Cardiac fibroblast (primary cell): ENCODE measurements at places on chromosomes 5 and 9.

DNA sequence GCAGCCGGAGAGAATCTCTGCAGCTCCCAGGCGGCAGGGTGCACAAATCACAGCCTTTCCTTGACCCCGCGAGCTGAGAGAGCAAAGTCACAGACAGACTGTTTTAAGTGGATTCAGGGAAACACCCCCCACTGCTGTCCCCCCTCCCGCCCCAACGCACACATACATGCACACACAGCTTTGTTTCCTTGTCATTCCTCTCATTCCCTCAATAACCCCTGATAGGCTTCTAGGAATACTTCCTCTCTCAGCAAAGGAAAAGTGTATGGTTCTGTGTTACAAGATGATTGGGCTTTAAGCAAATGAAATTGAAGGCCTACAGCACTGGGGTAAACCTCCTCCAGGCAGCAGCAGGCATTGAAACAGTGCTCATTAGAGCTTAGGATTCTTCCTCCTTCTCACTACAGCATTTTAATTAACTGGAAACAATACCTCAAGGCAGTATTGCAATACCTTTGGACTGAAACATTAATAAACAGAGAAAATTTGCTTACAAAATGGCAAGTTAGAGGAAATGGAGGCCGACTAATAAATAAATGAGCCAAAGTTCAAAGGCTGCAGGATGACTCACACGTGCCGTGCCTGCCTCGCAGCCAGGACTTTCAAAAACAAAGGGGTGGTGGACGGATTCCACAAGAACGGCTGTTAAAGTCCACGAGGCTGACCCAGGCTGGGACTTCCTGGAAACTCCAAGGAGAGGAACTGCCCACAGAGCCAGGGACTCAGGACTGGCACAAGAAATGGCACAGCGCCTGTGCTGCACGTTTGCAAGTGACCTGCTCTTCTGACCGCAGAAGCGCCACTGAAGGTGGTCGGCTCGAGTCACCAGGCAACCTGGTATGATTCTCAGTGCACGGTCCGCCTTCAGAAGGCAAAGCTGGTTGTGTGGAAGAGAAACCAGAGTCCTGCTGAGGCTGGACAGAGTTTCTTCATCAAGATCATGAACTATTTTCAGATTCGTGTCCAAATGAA is 236.2 kb downstream of the SYK start:
- DNase-seq = peak; percentile 87

GRCh38 chr9:17134396-17135294 is at the start of gene CNTLN:
Gene CNTLN, plus strand, starts transcription at chr9:17135040. Its CDS starts 26 bp downstream, at chr9:17135066.
- peak; percentile 95 for DNase-seq

- DNase-seq = peak; percentile 20
These were observed 25.7 kb downstream of the CDKN2A start for GRCh38 chr9:21968331-21969010.

DNA sequence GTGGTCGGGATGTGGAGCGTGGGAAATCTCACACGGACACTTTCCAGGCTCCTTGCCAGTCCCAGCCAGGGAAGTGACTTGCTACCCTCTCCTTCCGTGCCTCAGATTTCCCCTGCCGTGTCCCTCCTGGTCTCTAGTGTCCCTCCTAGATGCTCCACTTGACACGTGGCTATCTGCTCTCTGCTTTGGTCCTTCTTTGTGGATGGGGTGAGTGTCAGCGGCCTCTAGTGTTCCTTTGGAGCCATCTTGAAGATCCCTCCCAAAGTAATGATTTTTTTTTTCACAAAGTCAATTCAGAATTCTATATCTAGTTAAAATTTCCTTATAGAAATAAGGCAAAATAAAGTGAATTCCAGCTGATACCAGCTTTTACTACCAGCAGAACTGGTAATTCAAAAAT is 117.7 kb downstream of the MRPL36 start:
- no peak for DNase-seq

- no peak for DNase-seq
These were observed 2.0 kb downstream of the ISL1 start for GRCh38 chr5:51385216-51385615.

DNA sequence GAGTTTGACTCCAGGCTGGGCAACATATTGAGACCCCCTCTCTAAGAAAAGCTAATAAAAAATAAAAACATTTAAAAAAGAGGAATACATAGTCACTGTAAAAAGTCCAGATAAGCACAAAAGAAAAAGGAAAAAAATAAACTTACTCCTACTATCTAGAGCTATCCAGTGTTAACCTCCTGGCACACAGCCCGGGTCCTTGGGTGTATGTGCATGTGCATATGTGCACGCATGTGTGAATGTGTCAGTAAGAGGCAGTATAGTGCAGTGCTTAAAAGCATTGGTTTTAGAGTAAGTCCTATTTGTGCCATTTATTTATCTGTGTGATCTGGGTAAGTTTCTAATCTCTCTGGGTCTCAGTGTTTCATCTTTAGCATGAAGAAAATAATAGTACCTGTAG is 26.7 kb downstream of the FAM219A start:
- DNase-seq = no peak

GRCh38 chr9:33233626-33234342 is 6.2 kb upstream of the SPINK4 start:
- DNase-seq = peak; percentile 88

DNA sequence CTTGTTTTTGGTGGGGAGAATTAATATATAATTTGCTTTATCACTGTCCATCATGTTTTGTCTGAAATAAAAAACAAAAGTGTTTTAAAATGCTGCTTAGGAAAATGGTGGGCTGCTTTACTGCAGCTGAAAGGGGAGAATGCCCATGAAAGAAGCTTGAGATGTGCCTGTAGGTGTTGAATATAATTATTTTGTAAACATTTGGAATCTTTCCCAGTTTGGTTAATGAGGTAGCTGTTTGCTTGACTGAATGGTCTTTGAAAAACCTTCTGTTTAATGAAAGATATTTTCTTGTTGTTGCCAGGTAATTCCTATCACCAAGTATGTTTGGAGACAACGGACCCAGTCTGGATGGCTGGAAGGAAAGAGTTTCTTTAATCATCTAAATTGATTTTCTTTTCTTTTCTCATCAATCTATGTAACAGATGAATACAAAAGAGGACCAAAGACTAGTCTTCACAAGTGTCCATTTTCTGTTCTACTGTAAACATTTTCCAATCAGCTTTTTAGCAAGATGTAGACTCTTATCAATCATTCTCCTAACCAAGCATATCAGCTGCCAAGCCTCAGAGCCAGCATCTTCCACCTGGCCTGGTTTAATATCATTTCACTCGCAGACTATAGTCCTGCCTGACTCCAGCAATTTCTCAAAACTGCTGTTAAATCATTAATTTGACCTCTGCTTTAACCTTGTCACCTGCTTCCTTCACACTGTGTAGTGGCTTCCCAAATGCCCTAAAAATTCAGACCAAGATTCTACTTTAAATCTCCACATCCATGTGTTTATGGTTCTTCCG is 441.2 kb upstream of the CHD1 start:
- DNase-seq = no peak

- DNase-seq = no peak
These were observed 36.9 kb downstream of the ADAMTS19 start for GRCh38 chr5:129496864-129497595.

DNA sequence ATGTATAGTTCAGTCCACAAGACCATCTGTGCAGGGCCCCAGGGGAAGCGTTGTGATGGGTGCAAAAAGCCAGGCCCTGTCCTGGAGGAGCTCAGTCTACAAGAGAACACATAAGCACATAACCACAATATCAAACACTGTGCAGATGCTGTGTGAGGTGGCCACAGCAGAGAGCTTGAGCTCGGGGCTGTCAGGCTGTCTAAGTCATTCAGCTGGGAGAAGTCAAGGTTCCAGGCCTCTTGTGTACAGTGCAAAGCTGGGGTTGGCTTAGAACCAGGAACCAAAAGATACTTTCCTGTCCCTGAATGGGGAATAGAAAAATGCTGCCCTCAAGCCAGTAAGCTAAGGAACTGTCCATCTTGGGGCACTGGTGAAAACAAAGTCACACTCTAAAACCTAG is 75.0 kb downstream of the PRDM6 start:
- peak; percentile 5 for DNase-seq

DNA sequence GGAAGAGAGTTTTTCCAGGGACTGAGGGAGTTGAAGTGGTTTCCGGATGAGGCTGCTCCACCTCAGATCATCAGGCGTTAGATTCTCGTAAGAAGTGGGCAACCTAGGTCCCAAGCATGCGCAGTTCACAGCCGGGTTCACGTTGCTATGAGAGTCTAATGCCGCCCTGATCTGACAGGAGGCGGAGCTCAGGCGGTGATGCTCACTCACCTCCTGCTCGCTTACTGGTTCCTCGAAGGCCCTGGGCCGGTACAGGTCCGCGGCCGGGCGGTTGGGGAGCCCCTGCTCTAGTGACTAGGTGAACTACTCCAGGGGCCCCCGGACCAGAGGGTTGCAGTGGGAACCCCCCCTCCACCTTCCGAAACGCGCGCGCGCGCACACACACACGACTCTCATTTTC is 997 bp upstream of the RNF130 start:
- DNase-seq = no peak

GRCh38 chr5:64566310-64566916 is 60.6 kb downstream of the RGS7BP start:
- no peak for DNase-seq

DNA sequence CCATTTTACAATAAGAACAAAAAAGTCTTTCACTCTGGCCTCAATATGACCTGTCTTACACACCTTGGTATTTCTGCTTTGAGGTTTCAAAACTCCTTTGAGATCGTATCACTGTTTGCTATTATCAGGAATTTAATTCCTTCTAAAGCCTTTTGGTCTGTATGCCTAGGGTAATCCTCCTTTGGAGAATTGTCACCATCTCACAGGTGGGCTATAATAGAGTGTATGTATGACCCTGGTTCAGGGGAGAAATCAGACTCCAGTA is 13.7 kb downstream of the CMYA5 start:
- no peak for DNase-seq

DNA sequence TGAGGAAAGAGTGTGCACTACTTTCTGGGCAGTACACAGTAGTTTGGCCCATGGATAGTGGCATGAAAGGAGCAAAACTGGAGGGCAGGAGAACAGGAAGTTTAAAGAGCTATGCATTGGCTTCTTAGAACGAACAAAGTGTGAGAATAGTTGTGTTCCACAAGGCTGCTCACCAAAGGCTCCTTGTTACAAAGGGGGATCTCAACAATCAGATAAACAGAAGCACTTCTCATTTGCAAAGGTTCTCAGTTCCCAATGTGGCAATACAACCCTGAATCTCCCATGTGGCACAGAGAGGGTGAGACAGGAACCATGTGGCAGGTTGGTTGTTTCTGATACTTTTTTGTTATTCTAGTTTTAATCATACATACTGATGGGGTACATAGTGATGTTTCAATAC is 158.4 kb downstream of the CARTPT start:
- DNase-seq = no peak

DNA sequence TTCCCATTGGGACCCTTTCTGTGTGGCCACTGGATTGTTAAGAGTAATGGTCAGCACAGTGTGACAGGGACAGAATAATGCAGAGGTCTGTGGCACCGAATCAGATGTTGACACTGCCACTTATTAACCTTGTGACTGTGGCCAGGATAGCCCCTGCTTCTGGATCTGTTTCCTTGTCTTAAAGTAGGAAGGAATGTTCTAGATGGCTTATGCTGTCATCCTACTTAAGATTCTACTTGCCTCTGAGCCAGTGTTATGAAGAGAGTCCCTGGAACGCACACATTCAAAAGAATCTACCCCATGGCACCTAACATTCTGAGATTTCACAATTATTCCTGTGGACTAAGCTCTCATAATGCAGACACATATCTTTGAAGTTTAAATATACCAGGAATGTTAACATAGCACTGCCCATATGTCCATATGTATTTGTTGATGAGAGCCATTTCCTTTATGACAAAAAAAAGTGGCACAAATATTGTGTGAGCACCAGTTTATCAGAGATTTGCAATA is 612.7 kb downstream of the TLR4 start:
- no peak for DNase-seq

GRCh38 chr9:78691542-78691941 is 394.6 kb downstream of the PSAT1 start:
- DNase-seq = no peak

DNA sequence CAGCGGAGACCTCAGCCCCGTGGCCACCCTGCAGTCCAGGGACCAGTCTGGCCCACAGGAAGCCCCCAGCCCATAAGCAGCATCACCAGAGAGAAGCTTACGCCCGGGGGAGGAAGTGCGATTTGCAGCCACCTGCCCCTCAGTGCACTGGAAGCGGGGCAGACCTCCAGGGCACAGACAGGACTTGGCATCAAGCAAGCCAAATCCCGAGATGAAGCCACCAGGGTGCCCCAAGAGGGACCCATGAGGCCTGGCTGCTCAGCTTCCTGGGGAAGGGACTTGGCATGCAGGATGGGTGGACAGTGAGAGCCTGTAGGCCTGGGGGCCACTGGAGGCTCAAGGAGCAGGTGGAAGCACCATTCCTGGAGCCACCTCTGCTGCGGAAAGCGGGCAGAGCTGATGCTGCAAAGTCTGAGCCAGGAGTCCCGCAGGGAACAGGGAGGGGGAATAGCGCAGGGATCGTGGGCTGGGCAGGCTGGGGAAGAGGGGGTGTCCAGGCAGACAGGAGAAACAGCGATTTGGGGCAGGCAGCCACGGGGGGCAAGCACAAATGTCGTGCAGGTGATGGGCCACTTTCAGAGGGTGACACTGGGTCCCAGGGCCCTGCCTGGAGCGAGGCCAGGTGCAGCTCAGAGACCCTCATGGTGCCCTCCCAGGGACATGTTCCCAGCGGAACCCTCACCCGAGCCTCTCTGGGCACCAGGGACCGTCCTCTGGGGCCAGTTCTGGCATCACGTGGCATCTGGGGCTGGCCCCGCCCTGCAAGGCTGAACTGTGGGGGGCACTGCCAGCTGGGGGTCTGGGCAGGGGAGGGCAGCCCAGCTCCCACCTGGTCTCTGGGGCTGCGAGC is 3.2 kb downstream of the LRRC26 start:
- DNase-seq = no peak

GRCh38 chr9:2613730-2614271 is 7.8 kb upstream of the VLDLR start:
- no peak for DNase-seq

DNA sequence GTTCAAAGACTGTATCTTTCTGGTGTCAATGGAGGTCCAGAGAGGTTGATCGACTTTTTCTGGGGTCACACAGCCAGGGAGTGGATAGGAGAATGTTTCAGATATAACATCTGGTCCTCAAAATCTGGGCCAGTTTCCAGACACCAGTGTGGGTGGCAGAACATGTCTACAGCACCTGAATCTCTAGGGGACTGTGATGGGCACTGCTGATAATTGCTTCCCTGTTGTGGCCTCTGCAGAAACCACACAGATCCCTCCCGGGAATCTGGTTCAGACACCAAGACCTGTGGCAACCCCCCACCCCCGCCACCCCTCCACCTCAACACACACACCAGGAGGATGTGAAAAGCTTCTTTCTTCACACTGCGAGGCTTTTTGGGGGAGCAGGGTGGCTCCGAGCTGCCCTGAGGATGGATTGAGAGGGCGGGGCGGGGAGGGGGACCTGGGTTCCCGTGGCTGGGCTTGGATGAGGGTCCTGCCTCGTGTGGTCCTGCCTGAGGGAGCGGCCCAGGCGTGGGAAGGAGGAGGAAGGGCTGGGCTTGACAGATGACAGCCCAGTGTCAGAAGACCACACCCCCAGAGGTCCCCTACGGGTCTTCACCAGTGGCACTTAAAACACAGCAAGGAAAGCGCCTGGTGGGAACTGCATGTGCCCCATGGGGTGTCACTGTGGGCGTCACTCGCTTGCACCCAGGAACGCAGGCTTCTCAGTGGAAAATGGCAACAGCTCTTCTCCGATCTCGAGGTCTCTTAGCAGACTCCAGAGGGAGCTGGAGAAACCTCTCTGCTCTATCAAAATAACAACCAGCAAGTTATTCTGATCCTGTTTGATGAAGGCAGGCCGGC is 55.2 kb downstream of the TRIP13 start:
- no peak for DNase-seq
